ENCODE measurements at places on chromosomes 5 and 9.

- no peak for DNase-seq
These were observed 377.3 kb downstream of the ANXA1 start for GRCh38 chr9:73528926-73529325.

GRCh38 chr5:40402007-40402364 lies 277.7 kb upstream of the PTGER4 start:
- DNase-seq, result no peak

GRCh38 chr5:102718819-102719218 lies 36.3 kb upstream of the PAM start:
- no peak for DNase-seq

DNA sequence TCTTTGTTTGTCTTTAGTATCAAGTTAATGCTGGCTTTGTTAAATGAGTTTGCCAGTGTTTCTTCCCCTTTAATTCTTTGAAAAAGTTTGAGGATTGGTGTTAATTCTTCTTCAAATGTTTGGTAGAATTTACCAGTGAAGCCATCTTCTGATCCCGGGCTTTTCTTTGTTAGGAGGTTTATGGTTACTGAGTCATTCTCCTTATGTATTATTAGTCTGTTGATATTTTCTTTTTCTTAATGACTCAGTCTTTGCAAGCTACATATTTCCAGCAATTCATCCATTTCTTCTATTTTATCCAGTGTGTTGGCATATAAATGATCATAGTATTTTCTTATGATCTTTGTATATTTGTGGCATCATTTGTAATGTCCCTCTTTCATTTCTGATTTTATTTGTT lies 74.5 kb upstream of the SPINK5 start:
- DNase-seq, result no peak

DNA sequence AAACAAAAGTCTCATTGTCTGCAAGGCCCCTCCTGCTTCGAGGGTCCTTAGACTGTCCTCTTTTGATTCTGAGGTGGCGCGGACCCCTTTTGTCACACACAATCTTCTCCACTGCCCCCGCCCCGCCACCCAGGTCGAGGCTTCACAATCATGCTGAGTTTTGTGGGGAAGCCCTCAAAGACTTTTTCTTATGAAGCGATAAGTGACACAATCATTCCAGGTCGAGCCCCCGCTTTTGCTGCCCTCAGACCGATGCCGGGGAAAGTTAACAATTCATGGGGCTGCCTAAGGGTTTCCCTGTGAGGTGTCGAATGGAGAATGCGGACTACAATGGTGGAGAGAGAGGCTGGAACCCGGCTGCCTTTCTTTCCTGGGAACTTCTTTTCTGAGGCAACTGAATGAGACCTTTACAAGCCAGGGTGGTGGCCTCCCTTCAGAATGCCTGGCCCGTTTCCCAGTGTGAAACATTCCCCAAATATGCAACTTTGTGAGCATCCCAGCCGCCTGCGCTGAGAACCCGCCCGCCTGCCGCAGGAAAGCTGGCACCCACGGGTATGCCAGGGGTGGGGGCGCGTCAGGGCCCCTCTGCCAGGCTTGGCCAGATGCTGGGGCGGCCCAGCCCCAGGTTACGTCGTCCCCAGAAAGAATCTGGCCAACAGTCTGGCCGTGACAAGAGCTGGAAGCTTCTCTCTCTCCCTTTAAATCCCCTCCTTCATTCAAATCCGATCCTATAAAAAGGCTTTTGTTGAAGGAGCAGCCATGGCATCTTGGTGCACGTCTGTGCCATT lies 71.9 kb downstream of the MAP1B start:
- DNase-seq, result no peak

- no peak for DNase-seq
These were observed 5.8 kb upstream of the OR1L4 start for GRCh38 chr9:122718038-122718437.

DNA sequence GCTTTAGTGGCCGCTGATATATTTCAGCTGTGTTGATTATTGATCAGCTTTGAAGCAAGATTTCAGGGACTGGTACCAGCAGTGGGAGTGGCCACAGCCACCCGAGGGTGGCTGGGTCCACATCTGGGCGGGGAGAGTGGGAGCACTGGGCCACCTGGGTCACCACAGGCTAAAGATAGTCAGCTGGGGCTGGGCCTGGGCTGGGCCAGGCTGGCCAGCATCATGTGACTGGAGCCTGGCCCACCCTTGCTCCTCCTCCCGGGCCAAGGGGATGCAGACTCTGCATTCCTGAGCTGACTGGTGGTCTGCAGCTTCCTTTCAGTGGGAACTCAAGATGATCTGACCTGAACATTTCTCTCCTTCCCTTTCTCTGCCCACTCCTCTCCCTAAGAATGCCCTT lies 27.1 kb downstream of the LARP1 start:
- DNase-seq, result no peak

DNA sequence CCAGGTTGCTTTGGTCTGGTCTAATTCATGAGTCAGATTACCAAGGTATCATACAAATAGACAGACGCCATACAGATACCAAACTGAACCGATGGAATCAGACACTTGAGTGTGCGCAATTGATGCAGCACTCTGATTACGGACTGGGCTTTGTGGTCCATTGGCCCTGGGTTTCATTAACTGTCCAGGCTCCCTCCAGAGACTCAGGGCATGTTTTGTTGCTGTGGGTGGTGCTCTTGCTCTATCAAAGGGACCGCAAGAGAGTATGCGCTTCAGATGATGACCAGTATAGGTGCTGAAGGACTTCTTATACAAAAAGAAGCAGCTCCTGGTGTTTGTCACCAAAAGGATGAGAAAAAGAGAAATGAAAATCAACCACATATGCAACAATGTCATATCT lies 36.9 kb upstream of the ANKRD55 start:
- no peak for DNase-seq

- DNase-seq, result no peak
These were observed 284.4 kb upstream of the DAP start for GRCh38 chr5:11045411-11045810.

DNA sequence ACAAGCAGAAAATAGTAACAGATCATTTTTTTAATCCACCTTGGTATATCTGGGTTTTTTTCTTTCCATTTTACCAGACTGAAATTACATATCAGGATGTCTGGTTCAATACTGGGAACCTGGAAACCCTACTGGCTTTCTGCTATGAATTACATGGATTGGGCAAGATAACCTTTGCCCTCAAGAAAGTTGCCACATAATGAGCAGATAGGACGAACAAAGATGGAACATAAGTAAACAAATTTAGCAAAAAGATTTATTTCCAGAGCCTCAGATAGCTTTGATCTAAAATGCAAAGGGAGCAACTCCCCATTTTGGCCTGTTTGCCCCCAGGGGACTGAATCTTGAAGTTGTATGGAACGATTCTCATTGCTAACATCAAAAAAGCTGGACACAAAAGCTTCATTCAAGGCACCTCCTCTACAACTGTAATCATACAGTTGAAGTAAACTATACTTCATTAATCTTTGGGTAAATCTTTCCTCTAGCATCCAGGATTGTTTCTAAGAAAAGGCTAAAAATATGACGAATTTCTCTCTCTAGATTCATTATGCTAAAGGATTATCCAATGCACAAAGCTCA lies 131.6 kb upstream of the PTGER4 start:
- DNase-seq, result no peak

- no peak for DNase-seq
These were observed 326.5 kb downstream of the NTRK2 start for GRCh38 chr9:84996029-84996428.

DNA sequence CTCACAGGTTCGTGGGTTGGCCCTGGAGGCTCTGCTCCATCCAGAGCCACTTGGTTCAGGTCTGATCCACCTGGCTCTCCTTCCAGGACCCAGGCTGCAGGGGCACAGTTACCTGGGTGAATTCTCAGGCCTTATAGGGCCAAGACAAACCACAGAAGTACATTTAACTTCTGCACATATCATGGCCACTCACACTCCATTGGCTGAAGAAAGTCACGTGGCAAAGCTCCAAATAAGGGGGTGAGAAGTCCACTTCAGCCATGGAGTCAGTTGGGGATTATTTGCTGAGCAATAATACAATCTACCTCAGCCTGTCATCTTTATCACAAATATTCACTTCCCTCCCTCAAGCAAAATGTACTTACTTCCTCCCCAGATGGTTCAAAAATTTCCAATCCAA lies 83.6 kb downstream of the MACROH2A1 start:
- DNase-seq, result no peak

- DNase-seq, result peak; percentile 62
These were observed 444.6 kb downstream of the PTPRD start for GRCh38 chr9:10168241-10168640.

- no peak for DNase-seq
These were observed 170.2 kb upstream of the IRX2 start for GRCh38 chr5:2921651-2922050.

DNA sequence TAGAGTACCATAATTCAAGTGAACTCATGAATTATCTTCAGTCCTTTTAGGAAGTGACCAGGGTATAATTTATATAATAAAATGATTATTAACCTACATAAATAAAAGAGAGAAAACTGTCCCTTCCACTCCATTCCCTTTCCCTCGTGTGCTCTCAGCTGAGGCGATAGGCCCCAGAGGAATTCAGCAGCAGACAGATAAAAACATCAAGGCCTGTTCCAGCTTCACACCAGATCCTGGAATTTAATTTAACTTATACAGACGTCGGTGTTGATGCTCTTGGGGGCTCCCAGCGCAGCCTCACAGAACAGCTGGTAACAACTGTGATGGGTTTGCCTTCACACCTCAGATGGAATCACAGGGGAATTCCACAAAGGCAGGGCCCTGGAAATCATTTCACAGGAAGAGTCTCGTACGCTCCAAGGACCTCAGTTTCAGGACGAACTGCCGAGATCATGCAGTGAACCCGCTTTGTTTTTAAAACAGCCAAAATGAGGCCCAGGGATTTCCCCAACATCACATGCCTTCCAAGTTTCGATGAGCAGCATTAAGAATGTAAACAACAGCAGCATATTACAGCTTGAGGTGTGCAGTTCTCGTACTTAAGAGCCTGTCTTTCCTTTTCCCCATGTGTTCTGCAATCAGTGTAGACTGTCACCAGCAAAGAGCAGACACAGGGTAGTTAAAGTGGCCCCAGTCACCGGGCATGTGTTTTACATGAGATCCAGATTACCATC lies 73.6 kb upstream of the ALDH1B1 start:
- no peak for DNase-seq

GRCh38 chr5:75736273-75736672 lies 19.0 kb upstream of the POC5 start:
- no peak for DNase-seq

- no peak for DNase-seq
These were observed 1046.5 kb upstream of the ARRDC3 start for GRCh38 chr5:92429646-92430045.

- DNase-seq, result no peak
These were observed 14.9 kb downstream of the BRD3 start for GRCh38 chr9:134052941-134053340.

DNA sequence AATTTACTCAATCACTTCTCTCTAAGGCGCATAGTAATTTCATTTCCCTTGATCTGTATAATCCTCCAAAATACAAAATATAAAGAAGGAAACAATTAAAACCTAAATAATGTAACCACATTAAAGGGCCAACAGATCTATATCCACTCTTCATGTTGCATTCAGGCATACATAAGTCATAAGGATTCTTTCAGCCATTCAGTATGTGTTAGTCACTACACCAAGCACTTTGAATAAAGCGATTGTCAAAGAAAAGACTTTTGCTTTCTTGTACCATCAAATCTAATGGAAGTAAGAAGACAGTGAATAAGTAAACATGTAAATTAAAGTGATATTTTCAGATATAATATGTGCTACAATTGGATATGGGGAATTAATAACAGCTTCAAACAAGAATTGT lies 569.2 kb upstream of the PTPRD start:
- DNase-seq, result no peak

GRCh38 chr9:114303977-114304376 lies 18.9 kb upstream of the ORM1 start:
- no peak for DNase-seq

GRCh38 chr5:145509336-145510136 lies 325.6 kb downstream of the PRELID2 start:
- DNase-seq, result peak; percentile 10

GRCh38 chr5:172931001-172931536 lies 28.2 kb upstream of the RPL26L1 start:
- no peak for DNase-seq

DNA sequence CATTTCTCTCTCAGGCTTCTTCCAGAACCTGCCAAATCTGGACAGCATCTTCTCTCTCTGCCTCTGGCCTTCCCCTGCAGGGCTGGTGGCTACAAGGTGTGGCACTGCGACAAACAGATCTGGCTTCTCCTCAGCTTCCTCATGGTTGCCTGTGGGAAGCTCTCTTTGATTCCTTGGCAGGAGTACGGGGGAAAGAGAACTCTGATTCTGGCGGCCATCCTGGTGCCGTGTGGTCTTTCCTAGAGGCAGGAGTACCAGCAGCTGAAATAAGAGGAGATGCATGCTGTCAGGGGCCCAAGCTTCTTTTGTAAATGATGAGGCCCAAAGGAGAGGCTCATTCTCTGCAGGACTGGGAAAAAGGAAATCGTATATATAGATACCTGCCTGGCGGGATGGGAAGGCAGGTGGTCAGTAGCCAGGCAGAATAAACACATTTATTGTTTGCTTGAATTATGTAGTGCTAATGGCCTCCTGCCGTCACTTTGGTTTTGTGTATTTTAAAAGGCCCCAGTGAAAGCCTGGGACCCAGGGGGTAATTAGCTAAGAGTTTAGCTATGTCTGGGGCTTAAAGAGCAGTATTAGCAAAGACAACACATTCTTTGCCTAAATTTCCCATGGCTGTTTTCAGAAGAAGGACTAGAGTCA lies at the start of gene CER1:
CER1 (minus strand) TSS at position 343 of the 645 bp plus-strand sequence; CDS start at position 282, 61 bp downstream.
- no peak for DNase-seq

DNA sequence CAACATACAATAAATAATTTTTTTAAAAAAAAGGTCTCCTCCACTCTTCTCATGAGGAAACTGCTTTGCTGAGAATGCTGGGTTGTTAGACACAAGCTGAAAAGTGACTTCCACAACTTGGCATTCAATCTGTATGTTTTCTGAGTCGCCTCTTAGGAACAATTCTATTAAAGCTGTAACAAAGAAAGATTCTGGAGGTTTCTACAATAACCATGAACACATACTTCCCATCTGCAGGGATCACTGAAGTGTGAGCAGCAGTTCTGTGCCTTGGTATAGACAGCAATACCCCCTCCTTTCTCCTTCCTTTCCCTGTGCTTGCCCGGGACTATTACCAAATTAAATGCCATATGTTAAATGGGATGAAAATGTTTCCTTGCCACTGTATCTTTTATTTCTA lies 1.5 kb downstream of the DIRAS2 start:
- DNase-seq, result no peak

GRCh38 chr9:16364347-16364746 lies 506.1 kb downstream of the BNC2 start:
- DNase-seq, result no peak

- no peak for DNase-seq
These were observed 151.2 kb upstream of the RUSC2 start for GRCh38 chr9:35338561-35339274.
